ENCODE measurements at places on chromosomes 16 and 17. TPM values are rescaled to one million over a fixed set of nuclear protein-coding genes. Genes with fewer than 3 reads are reported as not detected.

DNA sequence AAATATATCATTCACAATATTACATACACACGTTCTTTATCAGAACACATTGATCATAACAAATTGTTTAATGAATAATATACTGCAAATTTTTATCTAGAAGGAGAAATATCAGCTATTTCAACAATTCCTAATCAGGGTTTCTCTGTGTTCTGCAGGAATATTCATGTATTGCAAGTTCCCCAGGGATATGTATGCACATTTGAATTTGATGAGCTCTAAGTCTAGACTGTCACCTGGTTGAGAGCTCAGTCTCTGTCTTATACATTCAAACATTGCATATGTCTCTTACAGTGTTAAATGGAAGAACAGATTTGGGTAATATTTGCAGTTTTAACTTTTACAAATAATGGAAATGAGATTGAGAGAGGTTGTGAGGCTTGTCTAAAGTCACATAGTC is 829.7 kb downstream of the CDH11 start:
- H3K36me3 ChIP-seq: no peaks in the 10 kb centered on the region
- no peak for DNase-seq
- no peak overlapping the region for H3K27ac ChIP-seq

The RAB26 gene
- 0.32 TPM for total RNA-seq

The CCL18 gene
- 11.9 TPM for total RNA-seq

- no peak overlapping the region for H3K27ac ChIP-seq
- no peaks in the 10 kb centered on the region for H3K36me3 ChIP-seq
- no peak for DNase-seq
These were observed 3.1 kb upstream of the SOX9 start for GRCh38 chr17:72117535-72118334.

The NHLRC4 gene
- not detected for total RNA-seq

GRCh38 chr17:39236450-39236927 is 10.7 kb upstream of the STAC2 start:
- H3K4me1 ChIP-seq: peaks cover 13% of the 10 kb centered on the region
- no peak overlapping the region for H3K4me3 ChIP-seq
- no peaks in the 10 kb centered on the region for H3K36me3 ChIP-seq
- H3K27me3 ChIP-seq: no peaks in the 10 kb centered on the region
- DNase-seq: no peak
- no peak overlapping the region for H3K27ac ChIP-seq

Measured in psoas muscle (tissue), 8 donors.